ENCODE measurements at places on chromosomes 5 and 9. TPM values are rescaled to one million over a fixed set of nuclear protein-coding genes. Genes with fewer than 3 reads are reported as not detected.
A peak's percentile ranks its signal among the peaks of the same experiment; 100 is the strongest.

DNA sequence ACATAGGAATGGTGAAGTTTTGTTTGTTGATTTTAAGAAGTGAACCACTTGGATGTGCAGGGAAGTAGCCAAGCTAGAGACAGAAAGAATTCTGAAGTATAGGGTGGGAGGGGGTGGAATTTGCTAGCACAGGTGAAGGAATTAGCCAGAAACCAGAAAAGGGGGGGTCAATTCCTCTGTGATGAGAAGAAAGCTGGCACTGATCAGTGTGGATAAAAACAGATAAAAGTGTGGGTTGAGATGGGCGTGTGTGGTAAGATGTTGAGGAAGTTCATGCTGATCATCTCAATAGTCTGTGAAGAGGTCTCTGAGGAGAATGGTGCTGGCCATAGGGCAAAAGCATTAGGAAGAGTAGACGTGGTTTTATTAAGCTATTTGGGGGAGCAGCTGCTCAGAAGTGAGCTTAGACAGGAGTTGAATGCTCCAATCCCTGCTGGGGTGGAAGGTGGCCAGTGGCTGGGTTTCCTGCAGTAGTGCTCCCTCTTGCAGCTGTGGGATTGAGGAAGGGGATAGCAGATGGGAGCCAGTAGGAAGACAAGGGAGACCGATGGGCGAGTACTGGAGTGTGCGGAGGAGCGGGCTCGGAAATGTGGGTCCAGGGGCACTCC lies 88.7 kb upstream of the ELL2 start:
- no peaks in the 10 kb centered on the region for H3K36me3 ChIP-seq
- DNase-seq = no peak
- no peak overlapping the region for H3K4me3 ChIP-seq
- H3K27ac ChIP-seq = no peak overlapping the region
- H3K4me1 ChIP-seq = no peaks in the 10 kb centered on the region

- H3K27ac ChIP-seq = no peak overlapping the region
- H3K4me3 ChIP-seq = no peak overlapping the region
- no peaks in the 10 kb centered on the region for H3K27me3 ChIP-seq
- no peak for DNase-seq
These were observed 239.0 kb downstream of the SYK start for GRCh38 chr9:91040371-91041215.

DNA sequence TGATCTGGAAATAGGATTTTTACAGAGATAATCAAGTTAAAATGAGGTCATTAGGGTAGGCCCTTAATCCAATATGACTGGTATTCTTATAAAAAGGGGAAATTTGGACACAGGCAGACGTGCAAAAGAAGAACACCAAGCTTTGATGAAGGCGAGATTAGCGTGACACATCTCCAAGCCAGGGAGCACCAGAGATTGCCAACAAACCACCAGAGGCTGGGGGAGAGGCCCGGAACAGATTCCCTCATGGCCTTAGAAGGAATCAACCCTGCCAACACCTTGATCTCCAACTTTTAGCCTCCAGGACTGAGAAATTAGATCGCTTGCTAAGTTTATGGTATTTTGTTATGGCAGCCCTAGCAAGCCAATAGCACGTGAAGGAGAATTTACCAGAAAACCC lies 10.8 kb upstream of the ARSI start:
- no peaks in the 10 kb centered on the region for H3K27me3 ChIP-seq
- DNase-seq = no peak
- no peaks in the 10 kb centered on the region for H3K36me3 ChIP-seq
- H3K27ac ChIP-seq = no peak overlapping the region
- peaks cover 48% of the 10 kb centered on the region for H3K4me1 ChIP-seq

- H3K27ac ChIP-seq = peak overlapping the region; percentile 70
- H3K4me3 ChIP-seq = peak overlapping the region; percentile 65
- peak; percentile 29 for DNase-seq
- H3K4me1 ChIP-seq = peaks cover 75% of the 10 kb centered on the region
- H3K27me3 ChIP-seq = peaks cover 73% of the 10 kb centered on the region
- H3K36me3 ChIP-seq = no peaks in the 10 kb centered on the region
These were observed 75.3 kb upstream of the TBCA start for GRCh38 chr5:77851176-77852067.

DAB2IP gene
- total RNA-seq = 48.3 TPM

PCDHA9 gene
- total RNA-seq = 1.4 TPM

DNA sequence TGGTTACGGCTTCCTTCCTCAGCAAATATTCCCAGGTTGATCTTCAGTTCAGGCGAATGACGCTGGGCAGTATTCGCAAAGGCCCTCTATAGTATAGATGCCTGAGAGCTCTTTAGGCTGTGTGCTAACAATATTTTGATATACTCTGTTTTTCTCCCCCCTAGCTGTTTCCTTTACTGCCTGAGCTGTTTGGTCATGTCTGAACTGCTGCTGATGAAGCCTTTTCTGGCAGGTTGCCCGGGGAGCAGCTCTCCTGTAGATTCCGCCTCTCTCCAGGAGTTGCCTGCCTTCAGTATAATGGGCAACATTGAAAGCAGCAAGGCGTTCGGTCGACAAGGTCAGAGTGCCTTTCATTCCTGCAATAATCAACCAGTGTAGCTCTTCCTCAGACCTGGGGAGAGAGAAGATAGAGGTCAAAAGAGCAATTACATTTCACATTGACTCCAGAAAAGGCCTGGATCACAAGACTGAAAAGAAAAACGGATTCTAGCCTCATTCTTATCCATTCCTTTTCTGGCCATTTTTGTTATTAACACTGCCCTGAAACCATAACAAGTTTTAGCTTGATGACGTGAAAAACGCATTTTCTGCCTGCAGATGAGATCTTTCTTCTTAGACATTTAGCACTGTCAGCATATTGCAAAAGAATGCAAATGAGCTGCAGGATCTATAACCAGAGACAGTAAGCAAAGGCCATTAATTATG lies 60.1 kb upstream of the ZNF608 start:
- H3K4me1 ChIP-seq = peaks cover 60% of the 10 kb centered on the region
- H3K27me3 ChIP-seq = no peaks in the 10 kb centered on the region
- peak; percentile 45 for DNase-seq
- no peak overlapping the region for H3K4me3 ChIP-seq
- no peak overlapping the region for H3K27ac ChIP-seq

- no peak overlapping the region for H3K27ac ChIP-seq
- no peak overlapping the region for H3K4me3 ChIP-seq
- H3K4me1 ChIP-seq = no peaks in the 10 kb centered on the region
- peaks cover 14% of the 10 kb centered on the region for H3K27me3 ChIP-seq
These were observed 181.9 kb upstream of the MSX2 start for GRCh38 chr5:174542471-174542870.

DNA sequence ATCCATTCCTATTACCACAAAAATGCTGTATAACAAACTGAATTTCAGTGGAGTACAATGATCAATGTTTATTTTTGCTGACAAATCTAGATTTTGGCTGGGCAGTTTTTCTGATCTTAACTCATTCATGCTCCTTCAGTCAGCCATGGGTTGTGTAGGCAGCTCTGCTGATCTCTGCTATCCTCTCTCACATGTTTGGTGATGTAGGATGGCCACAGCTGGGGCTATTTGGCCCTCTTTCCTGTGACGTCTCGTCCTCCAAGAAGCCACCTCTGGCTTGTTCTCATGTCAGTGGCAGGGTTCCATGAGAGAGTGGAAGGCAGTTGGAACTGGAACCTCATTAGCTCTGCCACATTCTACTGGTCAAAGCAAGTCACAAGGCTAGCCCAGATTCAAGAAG lies 8.9 kb downstream of the NLN start:
- H3K36me3 ChIP-seq = peaks cover 7% of the 10 kb centered on the region
- no peak overlapping the region for H3K4me3 ChIP-seq
- H3K4me1 ChIP-seq = no peaks in the 10 kb centered on the region
- H3K27me3 ChIP-seq = no peaks in the 10 kb centered on the region

DNA sequence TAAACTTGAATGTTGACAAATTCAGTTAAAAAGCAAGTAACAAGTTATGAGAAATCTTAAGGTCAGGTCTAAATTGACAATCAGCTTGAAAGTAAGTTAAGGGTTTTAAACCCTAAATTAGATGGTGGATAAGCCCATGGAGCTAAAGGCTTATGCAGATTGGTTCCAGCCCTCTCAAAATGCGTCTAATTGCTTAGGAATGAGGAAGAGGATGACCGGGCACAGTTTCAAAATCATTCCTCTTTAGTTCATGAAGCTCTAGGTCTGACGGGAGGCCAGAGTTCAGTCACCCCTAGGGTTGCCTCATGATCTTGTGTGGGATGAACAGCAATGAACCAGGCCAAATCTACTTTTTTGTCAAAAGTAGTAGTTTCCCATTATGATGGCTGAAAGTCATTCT lies 75.4 kb downstream of the SLC38A9 start:
- H3K4me3 ChIP-seq = no peak overlapping the region
- H3K4me1 ChIP-seq = peaks cover 22% of the 10 kb centered on the region
- no peak overlapping the region for H3K27ac ChIP-seq
- H3K27me3 ChIP-seq = no peaks in the 10 kb centered on the region

GRCh38 chr5:83645936-83646335 lies 74.7 kb downstream of the HAPLN1 start:
- no peaks in the 10 kb centered on the region for H3K27me3 ChIP-seq
- H3K4me1 ChIP-seq = peaks cover 14% of the 10 kb centered on the region
- no peak overlapping the region for H3K27ac ChIP-seq
- DNase-seq = no peak
- H3K36me3 ChIP-seq = no peaks in the 10 kb centered on the region

PLAC8L1 gene
- total RNA-seq = 1.8 TPM

ADGRD2 gene
- not detected for total RNA-seq

SLC6A18 gene
- not detected for total RNA-seq

MLLT3 gene
- 57.3 TPM for total RNA-seq

TBC1D13 gene
- 28.9 TPM for total RNA-seq

DNA sequence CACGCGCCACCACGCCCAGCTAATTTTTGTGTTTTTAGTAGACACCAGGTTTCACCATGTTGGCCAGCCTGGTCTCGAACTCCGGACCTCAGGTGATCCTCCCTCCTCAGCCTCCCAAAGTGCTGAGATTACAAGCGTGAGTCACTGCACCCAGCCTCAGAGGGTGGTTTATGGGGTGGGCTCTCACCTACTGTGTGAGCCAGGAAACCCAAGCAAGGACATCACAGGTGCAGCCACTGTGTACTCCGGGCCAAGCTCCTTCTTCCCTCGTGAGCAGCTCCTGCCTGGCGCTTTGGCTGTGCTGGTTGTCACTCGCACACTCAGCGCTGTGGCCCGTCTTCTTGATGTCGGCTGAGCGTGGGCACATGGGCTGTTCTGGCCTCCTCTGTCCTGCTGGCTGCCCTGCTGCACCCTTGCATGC lies 70.1 kb downstream of the WNK2 start:
- H3K27ac ChIP-seq = no peak overlapping the region
- H3K27me3 ChIP-seq = no peaks in the 10 kb centered on the region
- no peak overlapping the region for H3K4me3 ChIP-seq

DNA sequence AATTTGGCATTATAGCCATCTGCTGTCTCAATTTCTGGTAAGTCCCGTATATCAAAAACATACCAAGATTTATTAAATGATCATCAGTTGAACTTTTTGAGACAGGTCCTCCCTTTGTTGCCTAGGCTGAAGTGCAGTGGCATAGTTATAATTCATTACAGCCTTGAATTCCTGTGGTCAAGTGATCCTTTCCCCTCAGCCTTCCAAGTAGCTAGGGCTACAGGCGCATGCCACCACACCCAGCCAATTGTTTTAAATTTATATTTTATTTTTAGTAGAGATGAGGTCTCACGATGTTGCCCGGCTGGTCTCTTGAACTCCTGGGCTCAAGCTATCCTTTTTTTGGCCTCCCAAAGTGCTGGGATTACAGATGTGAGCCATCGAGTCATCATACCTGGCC lies 418.9 kb downstream of the ARHGEF28 start:
- H3K36me3 ChIP-seq = no peaks in the 10 kb centered on the region
- H3K4me1 ChIP-seq = peaks cover 4% of the 10 kb centered on the region
- H3K4me3 ChIP-seq = no peak overlapping the region
- no peak overlapping the region for H3K27ac ChIP-seq
- no peaks in the 10 kb centered on the region for H3K27me3 ChIP-seq
- DNase-seq = no peak

DNA sequence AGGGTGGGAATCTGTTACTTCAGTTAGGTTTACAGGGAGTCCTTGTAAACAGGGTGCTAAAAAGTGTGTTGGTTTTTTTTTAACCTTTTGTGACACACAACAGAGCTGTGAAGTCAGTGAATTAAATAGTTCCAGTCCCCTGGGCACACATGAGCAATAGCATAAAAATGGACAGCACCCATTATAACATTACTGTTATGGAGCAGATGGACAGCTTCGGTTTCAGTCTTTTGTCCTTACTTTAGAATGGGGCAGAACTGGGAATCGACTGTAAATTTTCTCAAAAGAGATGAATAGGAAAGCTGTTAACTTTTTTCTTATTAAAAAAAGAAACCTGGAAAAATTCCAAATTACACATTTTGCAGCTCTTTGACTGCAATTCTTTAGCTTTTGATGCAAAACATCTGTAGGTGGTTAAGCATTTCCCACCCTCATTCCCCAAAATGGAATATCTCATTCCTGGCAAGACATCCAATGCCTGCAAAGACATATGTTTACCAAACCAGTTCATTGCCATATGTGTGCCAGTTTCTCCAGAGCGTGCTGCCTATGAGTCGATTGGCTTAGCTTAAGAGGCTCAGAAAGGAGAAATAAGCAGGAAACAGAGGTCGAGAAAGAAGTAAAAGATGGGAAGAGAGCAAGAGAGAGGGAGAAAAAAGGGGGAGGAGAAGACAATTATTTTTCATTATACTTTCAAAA lies 212.3 kb upstream of the TMEM161B start:
- H3K27me3 ChIP-seq = no peaks in the 10 kb centered on the region
- DNase-seq = no peak
- H3K4me3 ChIP-seq = no peak overlapping the region
- H3K36me3 ChIP-seq = no peaks in the 10 kb centered on the region
- H3K27ac ChIP-seq = no peak overlapping the region

DNA sequence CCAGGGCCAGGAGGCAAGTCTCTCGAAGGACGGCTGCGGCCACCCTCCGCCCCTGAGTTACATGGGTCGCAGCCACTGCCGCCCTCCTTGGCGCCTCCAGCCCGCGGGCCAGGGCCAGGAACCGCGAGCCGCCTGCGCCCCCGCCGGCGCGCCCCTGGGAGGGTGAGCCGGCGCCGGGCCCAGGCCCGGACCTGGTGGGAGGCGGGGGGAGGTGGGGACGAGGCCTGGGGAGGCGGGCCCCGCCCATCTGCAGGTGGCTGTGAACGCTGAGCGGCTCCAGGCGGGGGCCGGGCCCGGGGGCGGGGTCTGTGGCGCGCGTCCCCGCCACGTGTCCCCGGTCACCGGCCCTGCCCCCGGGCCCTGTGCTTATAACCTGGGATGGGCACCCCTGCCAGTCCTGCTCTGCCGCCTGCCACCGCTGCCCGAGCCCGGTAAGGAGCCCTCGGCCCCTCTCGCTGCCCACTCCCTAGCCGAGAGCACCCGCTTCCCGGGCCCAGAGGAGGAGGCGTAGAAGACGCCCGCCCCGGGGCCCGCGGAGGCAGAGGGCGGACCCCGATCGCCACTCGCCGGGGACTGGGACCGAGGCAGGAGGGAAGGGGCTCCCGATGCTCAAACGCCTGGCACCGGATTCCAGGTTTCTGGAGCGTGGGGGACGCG lies at the start of gene ASS1:
Gene ASS1 (plus strand): TSS at position 397 of the 657 bp plus-strand sequence. CDS start 7,268 bp downstream, outside the sequence.
- peaks cover 27% of the 10 kb centered on the region for H3K4me1 ChIP-seq
- H3K36me3 ChIP-seq = no peaks in the 10 kb centered on the region
- H3K4me3 ChIP-seq = peak within 1 kb of the TSS; percentile 79

- no peaks in the 10 kb centered on the region for H3K36me3 ChIP-seq
- H3K4me3 ChIP-seq = no peak overlapping the region
- DNase-seq = no peak
- H3K27ac ChIP-seq = no peak overlapping the region
These were observed 26.3 kb upstream of the CDKN2AIPNL start for GRCh38 chr5:134437847-134438581.

- H3K27me3 ChIP-seq = no peaks in the 10 kb centered on the region
- peaks cover 16% of the 10 kb centered on the region for H3K4me1 ChIP-seq
- H3K36me3 ChIP-seq = no peaks in the 10 kb centered on the region
- H3K27ac ChIP-seq = no peak overlapping the region
- no peak overlapping the region for H3K4me3 ChIP-seq
- no peak for DNase-seq
These were observed 42.5 kb downstream of the TMEM167A start for GRCh38 chr5:83034528-83035207.
